ENCODE measurements at places on chromosomes 16 and 17.

GRCh38 chr17:50117202-50118051, 12.5 kb downstream of the SAMD14 start:
- no peak for DNase-seq

- no peak for DNase-seq
Observed at GRCh38 chr17:1797323-1797722, 32.4 kb downstream of the SMYD4 start.

- no peak for DNase-seq
Observed at GRCh38 chr17:61331886-61332285, 67.8 kb upstream of the TBX2 start.

DNA sequence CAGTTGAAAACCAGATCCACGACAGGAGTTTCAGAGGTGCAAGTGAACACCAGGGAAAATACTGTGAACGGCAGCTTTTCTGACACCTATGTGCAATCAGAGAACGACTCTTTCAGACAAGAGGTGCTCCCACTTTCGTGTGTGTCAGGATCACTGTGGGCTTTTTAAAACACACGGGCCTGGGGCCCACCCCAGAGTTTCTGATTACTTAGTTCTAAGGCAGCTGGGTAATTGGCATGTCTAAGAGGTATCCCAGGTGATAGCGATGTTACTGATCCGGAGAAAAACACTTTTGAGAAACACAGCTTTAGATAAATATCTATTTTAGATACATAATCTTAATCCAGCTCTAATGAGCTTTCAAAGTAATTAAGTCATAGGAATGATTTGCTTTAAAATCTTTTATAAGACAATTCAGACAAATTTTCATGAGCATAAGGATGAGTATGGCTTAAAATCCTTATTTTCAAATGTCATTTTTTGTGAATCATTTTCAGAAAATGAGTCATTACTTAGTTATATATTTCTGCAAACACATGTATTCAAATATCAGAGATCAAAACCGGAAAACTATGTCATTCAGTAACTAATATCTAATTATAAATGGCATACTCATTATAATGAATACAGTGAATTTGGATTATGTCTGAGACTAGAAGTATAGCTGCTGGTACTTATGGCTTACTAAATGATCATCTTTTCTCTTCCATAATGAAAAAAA, 217.9 kb upstream of the PSMD7 start:
- DNase-seq = no peak

DNA sequence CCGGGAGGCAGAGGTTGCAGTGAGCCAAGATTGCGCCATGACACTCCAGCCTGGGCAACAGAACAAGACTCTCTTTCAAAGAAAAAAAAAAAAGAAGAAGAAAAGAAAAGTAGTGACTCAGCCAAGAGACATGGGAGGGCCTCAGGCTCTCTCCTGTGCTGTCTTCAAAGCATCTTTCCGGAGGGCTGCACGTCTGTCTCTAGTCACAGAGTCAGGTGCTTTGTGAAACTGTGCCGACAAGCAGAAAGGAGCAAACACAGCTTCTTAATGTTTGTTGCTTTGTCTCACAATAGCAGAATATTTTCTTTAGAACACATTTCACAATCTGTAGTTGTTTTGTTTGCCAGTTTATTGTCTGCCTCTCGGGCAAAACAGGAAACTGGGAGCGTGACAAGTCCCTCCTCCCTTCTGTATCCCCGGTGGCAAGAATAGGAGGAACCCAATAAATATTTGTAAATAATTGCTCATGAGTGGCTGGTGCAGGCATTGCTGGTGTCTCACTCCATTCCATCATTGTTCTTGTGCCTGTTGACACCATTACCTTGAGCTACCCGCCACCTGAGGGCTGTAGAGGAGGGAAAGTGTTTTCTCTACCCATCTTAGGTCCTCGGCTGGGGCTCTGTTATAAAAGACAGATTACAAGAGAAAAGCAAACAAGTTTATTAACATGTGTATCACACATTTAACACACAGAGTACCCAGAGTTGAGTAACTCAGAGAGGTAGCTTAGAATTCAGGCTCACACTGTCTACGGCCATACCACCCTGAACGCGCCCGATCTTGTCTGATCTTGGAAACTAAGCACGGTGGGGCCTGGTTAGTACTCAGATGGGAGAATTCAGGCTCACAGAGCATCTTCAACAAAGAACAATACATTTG, 5.5 kb downstream of the GAST start:
- no peak for DNase-seq

DNA sequence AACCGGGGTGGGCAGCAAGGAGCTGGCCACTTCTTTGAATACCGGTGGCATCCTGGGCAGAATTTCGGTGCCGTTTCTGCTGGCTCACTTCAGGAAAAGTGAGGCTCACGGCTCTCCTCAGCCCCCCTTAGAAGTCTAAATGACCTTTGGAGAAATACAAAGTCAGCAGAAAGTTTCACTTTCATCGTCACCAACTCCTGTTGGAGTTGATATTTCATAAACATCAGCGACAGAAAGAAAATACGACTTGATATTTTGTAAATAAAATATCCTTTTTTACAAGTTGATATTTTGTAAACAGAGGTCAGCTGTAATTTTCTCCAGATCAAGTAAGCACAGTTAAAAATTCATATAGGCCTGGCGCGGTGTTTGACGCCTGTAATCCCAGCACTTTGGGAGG, 781 bp downstream of the ZNF75A start:
- no peak for DNase-seq

GRCh38 chr16:57530104-57530521, 6.3 kb downstream of the CCDC102A start:
- DNase-seq = no peak

GRCh38 chr16:12087901-12088421, 111.4 kb downstream of the SNX29 start:
- no peak for DNase-seq

DNA sequence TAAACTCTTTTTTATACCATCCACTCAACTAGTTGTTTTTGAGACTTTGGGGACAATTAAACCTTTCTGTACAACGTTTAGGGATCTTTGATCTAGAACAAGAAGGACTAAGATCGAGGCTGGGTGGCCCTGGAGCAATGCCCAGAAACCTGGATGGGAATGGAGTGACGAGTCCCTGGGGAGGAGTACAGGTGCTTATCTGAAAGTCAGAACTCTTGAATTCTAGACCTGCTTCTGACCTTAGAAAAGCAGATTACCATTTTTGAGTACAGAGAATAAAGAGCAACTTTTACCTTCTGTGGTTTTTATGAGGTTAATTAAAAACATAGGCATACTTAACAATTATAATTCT, 17.8 kb downstream of the UBE2Z start:
- no peak for DNase-seq

DNA sequence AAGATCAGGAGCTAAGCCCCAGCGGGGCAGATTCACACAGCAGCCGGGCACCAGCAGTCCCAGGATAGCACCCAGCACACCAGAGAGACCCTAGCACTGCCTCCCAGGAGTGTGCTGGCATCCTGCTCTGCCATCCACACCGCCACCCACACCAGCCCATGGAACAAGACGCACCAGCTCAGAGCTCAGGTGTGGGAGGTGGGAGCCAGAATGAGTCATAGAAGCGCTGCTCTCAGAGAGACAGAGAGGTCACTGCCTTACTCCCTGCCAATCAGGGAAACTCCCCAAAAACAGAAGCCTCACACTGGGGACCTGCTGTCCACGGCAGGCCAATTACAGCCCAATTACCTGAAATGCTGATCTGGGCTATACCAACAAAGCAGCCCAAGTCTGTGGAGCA, 64.9 kb downstream of the CDYL2 start:
- DNase-seq = no peak

DNA sequence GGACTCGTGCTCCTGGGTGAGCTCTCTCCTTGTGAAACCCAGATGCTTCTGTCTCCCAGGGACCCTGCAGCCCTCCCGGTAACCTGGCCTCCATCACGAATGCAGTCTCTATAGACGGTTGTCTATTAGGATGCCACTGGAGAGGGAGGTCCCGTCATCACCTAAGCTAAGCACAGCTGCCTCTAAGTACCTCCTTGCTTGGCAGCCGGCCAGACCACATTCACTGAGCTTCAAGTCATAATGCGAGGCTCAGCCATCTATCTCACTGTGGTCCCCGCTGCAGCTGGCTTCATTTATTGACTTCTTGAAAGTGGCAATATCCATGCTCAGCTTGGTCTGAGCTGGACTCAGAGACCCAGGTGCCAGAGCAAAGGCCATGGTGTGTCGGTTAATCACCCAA, 74.5 kb upstream of the HSBP1 start:
- DNase-seq = peak; percentile 65

DNA sequence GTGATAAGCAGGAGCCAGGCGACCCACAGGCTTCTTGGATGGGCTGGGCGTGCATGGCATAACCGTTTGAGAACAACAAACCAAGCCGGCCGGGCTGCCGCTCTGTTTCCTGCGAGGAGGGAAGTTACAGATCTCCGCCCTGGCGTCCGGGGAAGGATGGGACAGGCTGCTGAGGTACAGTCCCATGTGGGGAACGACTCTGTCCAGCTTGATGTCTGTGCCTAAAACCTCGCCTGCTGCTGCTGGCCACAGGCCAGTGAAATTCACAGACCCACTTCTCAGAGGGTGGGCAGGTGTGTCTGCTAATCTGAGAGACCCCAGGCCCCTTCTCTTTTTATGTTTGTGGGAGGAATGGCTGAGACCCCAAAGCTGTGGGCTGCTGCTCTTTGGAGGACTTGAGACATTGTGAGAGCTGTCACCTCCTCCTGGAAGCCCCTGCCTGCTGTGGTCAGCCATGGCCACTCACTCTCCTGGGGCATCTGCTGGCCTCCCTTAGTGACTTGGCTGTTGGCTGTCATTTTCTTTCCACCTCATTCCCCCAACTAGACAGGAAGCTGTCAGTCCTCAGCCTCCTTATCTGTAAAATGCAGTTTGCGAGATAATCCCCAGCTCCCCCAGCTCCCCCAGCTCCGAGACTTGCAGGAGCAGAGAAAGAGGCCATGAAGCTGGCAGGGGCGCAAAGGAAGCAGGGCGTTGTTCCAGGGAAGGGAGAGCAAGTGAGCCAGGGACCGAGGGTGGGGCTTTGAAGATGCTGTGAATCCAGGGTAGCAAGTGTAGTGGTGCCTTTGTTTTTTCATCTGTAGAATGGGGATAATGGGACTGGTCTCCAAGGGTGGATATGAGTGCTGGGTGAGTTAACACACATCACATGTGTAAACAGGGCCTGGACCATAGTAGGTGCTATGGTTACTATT, 51.0 kb downstream of the CMIP start:
- no peak for DNase-seq

GRCh38 chr17:37092071-37092470, 143.3 kb downstream of the AATF start:
- DNase-seq = no peak

DNA sequence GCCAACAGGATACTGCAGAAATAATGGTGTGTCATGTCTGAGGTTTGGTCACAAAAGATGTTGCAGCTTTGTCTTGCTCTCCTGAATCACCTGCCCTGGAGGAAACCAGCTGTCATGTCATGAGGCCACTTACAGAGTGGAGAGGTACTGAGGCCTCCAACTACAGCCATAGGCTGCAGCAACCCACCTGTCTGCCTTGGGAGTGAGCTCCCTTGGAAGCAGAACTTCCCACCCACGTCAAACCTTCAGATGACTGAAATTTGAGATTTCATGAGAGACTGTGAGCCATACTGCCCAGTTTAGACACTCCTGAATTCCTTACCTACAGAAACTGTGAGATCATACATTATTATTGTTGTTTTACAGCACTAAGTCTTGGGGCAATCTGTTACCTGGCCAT, 475.9 kb downstream of the HS3ST3B1 start:
- DNase-seq = no peak

DNA sequence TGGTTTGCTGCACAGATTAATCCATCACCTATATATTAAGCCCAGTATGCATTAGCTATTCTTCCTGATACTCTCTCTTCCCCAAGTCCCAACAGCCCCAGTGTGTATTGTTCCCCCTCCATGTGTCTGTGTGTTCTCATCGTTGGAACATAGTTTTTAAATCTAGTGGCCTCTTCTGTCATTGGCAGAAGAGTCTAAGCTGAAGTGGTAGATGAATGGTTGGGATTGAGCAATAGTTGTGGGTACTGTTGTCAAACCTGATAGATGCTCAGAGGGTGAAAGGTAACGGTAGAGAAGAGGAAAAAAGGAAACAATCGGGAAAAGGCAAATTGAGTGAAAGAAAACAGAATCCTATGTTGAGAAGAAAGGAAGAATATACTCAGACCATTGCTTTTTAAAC, 29.9 kb downstream of the MAP3K3 start:
- no peak for DNase-seq

DNA sequence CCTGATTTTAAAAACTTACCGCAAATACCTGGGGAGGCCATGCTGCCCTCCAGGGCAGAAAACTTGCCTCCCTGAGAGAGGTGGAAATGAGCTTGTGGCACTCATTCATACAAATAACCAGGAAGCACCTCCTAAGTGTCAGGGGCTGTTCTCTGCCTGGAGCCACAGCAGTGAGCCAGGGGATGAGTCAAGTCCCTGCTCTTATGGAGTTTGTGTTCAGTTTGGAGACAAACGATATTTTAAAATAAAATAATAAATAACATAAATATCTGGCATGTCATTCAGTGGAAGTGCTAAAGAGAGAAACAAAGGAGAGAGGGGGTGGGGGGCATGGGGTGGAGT, 313.8 kb downstream of the C16orf95 start:
- DNase-seq = no peak

DNA sequence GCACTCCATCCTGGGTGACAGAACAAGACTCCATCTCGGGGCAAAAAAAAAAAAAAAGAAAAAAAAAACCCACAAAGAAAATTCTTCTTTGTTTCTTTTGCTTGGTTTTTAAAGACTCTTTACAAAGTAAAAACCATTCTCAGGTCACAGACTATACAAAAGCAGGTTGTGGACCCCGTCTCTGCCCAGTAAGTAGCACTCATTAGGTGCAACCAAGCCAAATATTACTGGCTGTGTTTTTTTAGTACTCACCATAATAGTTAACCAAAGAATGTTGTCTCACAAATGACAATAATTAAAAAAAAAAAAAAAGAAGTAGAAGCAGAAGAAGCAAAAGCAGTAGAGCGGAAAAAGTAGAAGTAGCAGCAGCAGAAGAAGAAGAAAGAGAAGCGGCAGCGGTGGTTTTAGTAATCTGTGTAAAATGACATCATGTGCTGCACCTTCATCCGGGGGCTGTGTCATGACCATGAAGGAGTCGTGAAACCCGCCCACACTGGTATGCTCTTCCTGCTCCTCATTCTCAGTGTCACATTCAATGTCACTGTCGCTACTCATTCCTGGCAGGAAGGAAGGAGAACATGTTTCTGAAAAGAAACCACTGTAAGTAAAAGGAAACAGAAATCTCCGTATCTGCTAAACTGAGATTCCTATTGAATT, 105.4 kb downstream of the TRIM37 start:
- DNase-seq = no peak

- no peak for DNase-seq
Observed at GRCh38 chr17:17698371-17698770, 17.1 kb downstream of the RAI1 start.

GRCh38 chr16:69402439-69402838, 16.6 kb upstream of the TERF2 start:
- DNase-seq = no peak

- no peak for DNase-seq
Observed at GRCh38 chr17:80028030-80028429, 7.6 kb downstream of the TBC1D16 start.

- DNase-seq = no peak
Observed at GRCh38 chr17:32941419-32942032, 13.6 kb downstream of the TMEM98 start.

GRCh38 chr17:15154618-15155017, 110.5 kb downstream of the PMP22 start:
- no peak for DNase-seq
